Amygdala (tissue), 56 donors: ENCODE measurements at places on chromosomes 5 and 9.

DNA sequence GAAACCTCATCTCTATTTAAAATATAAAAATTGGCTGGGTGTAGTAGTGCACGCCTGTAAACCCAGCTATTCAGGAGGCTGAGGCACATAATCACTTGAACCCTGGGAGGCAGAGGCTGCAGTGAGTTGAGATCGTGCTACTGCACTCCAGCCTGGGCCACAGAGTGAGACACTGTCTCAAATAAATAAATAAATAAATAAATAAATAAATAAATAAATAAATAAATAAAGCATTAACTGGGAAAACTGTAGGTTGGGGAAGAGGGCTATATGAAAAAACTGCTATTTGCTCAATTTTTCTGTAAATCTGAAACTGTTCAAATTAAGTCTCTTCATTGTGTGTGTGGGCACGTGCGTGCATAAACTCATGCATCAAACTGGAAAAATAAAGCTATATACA is 59.9 kb upstream of the RAPGEF6 start:
- no peak for DNase-seq

GRCh38 chr9:113563826-113564497 is 100.4 kb downstream of the RGS3 start:
- no peak for DNase-seq

DNA sequence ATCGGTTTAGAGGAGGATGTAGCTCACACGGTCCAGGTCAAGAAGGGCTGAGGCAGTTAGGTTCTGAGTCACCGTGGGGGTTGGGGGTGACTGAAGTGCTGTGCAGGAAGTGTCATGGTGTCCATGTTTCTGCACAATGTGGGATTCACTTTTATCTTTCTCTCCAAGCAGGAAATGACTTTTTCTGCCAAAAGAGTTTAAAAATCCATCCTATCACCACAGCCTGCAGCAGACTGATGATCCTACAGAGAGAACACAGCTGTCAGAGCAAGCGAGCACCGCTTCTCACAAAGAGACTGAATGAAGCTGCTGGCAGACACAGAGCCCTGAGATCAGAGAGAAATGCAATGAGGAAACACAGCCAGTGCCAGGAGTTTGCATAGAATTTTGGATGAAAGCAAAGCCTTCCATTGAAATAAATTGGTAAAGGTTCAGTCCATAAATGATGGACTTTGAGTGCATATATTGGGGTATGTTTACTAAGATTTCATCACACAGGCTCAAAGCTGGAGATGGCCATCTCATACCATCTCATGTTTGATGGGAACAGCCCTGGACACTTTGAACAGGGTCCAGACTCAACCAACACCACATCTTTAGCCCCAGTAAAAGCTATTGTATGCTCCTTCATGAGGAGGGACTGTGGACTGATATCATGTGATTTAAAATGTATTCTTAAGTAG is 213.9 kb upstream of the FBXL7 start:
- DNase-seq = no peak

DNA sequence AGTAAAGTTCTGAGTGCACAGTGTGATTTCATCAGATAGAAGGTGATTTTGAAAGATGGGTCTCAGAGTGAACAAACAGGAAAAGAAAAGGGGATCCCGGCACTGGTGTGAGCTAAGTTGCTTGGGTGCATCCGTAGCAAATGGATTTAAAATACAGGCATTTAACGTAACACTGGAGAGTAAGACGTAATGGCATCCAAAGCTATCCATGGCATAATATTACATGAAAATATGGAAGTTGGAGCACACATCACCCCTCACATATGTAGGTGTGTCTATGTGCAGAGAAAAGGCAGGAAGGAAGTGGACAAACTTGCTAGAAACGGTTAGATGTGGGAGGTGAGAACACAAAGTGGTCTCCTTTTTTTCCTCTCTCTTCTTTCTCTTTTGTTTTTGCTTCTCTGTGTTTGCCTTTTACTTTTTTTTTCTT is 38.2 kb upstream of the SEMA4D start:
- DNase-seq = no peak

DNA sequence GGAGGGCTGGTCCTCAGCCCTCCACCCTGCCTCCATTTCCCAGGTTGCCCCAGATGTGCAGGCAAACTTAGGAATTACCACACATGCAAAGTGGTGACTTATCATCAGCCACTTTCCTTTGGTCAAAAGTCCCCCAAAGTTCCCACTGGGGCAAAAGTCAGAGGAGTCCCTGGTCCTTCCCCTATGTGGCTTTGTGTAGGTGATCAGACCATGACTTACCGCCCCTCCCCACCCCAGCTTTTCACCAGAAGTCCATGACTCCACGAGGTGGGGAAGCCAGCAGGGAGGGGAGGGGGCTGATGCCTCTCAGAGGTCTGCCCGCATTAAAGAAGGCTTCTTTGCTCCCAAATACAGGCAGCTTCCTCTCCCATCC is 5.8 kb downstream of the TRAF1 start:
- DNase-seq = no peak

DNA sequence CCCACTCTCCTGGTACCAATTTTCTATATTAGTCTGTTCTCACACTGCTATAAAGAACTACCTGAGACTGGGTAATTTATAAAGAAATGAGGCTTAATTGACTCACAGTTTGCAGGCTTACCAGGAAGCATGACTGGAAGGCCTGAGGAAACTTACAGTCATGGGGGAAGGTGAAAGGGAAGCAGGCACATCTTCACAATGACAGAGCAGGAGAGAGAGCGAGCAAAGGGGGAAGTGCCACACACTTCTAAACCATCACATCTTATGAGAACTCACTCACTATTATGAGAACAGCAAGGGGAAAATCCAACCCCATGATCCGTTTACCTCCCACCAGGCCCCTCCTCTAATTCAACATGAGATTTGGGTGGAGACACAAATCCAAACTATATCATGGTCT is 72.2 kb downstream of the ATG10 start:
- no peak for DNase-seq

GRCh38 chr5:142175461-142176142 is 67.0 kb downstream of the NDFIP1 start:
- DNase-seq = no peak

DNA sequence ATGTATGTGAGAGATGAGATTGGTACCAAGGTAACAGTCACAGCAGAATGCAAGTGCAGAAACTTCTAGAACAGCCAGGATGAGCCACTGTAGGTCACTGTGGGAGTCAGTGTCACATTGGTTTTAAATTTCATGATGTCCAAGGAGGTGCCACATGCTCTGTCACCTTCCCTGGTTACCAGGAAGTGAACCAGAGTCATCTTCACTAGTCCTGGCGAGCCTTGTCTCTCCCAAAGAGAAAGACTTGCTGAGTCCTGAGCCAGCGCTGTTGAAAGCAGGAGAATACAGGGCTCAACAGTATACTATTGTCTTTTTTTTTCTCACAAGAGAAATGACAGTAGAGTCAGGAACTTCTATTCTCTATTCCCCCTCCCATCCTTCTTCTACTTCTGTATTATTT is 615.5 kb downstream of the RAB3C start:
- DNase-seq = no peak

GRCh38 chr5:135013445-135013844 is 20.6 kb downstream of the PITX1 start:
- no peak for DNase-seq

DNA sequence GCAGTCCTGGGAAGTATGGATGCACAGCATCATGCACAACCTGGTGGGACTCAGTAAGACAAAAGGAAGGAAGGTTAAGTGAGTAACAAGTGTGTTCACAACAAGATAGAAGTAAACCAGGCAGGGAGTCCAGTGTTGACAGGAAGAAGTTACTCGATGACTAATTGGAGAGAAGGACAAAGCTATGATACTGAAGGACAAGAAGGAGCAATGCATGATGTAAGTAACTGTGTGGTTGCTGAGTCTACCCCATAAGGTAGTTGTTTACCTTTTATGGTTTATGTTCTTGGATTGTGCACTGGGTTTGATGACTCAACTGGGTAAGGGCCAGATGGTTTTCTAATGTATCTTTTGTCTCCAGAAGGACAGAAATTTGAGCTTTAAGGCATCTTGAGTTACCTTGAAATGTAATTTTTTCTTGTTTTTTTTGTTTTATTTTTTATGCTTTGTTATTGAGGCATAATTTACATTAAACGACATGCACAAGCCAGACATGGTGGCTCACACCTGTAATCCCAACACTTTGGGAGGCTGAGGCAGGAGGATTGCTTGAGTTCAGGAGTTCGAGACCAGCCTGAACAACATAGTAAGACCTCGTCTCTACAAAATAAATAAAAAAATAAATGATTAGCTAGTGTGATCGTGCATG is 89.2 kb upstream of the CAST start:
- no peak for DNase-seq

GRCh38 chr9:96651626-96652025 is 3.5 kb downstream of the PRXL2C start:
- DNase-seq = no peak

DNA sequence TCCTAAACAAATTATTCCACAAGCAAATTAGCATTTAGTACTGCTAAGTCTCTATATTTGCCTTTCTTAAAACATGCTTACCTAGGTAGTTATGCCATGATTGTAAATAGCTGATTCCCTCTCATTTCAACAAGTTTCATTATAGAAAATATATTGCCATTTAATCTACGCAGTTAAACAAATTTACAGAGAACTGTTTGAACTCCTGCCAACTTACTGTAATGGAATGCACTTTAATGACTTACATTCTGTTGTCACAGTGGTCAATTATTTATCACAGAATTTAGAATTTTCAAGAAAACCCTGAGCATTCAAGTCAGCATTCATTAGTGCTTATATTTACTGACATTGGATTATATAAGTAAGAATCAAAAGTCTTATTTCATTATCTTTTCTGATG is 19.6 kb downstream of the SLC38A9 start:
- DNase-seq = no peak

GRCh38 chr5:170223360-170223759 is 9.4 kb upstream of the C5orf58 start:
- no peak for DNase-seq

DNA sequence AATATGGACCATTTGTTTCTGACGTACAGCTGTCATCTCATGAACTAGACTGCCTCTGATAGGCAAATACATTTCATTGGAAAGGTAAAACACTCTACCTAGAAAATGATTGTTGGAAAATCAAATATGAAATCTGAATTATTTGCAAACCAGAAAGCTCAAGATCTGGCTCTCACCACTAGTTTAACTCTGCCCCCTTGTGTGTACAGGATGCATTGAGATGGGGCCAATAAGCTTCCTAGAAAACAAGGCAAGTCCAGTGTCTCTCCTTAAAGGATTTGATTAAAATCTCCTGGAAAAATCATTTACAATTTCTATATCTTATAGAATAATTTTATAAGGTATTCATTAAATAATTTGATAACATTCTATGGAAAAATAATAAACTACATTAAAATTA is 311.9 kb upstream of the ANKH start:
- DNase-seq = no peak

DNA sequence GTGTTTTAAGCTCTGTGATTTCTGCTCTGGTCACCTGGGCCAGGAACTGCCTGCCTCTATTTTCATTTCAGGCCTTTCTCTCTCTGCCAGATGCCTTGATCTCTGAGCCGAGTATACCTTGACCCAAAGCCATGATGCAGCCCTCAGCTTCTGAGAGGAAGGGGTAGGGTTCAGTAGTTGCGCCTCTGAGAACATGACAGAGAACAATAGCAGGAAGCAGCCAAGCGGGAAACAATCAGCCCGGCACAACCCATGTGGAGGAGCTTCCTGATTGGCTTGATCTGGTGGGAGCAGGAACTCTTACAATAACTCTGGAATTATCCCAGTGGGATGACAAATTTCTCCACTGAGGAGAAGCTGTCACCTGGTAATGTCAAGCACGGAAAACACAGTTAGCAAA is 127.4 kb downstream of the PALM2AKAP2 start:
- DNase-seq = no peak

- no peak for DNase-seq
Observed at GRCh38 chr9:137156567-137157375, 13.1 kb downstream of the LRRC26 start.

DNA sequence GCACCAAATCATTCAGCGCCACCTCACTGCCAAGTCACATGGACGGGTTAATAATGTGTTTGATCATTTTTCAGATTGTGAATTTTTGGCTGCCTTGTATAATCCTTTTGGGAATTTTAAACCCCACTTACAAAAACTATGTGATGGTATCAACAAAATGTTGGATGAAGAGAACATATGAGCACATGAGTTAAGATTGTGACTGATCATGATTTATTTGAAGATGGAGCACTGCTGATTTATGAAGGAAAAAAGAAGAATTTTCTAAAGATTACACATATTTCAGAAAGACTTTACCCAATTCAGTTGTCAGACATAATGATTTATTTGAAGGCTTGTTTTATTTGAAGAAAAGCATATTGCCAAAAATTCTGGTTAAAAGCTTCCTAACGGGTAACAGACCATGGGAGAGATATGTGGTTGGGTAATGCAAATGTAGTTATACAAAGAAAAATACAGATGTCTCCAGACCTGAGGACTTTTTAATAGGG is 37.4 kb downstream of the TNFAIP8 start:
- no peak for DNase-seq

DNA sequence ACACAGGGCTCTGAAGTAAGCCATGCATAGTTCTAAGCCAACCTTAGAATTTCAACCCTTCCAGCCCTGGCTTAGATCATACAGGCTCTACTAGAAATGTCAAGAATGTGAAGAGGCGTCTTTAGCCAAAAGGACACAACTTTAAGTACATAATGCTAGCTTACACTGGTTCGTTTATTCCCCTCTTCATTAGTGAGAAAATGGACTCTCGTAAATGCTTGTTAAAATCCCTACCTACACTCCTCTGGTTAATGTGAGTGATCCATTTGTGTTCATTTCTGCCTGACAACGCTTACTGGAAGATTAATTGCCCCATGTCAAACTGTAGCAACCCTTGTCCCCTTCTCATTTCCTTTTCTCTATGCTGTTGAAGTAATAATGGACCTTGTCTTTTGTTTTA is 149.3 kb upstream of the POU5F2 start:
- no peak for DNase-seq

DNA sequence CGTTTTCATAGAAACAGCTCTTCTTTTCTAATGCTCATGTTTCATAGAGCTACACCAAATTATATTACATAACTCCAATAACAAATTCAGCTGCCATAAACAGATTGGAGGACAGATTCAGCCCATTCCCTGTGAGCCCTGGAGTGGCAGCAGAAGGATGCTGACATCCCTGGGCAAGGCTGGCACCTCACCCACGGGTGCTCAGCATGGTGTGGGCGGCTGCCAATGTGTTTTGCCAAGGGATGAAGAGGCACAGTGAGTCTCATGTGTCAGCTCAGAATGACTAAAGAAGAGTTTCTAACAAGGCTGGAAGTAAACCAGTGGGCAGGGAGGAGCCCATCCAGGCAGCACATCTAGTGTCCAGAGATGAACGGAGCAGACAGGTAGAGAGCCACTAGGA is 127.1 kb upstream of the ICE1 start:
- peak; percentile 27 for DNase-seq

- no peak for DNase-seq
Observed at GRCh38 chr9:89483592-89484474, 14.1 kb downstream of the SEMA4D start.
